ENCODE measurements at places on chromosomes 3 and 15. TPM values are rescaled to one million over a fixed set of nuclear protein-coding genes. Genes with fewer than 3 reads are reported as not detected.

DNA sequence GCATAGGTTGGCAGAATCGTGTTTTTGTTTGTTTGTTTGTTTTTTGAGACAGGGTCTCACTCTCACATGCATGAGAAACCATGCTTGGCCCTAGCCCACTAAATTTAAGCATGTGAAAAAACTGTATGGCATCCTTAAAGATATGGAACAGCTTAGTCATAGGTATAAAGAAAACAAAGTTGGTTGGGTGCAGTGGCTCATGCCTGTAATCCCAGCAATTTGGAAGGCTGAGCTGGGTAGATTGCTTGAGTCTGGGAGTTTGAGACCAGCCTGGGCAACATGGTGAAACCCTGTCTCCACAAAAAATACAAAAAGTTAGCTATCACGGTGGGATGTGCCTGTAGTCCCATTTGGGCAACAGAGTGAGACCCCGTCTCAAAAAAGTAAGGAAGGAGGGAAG, 25.2 kb downstream of the EXD1 start:
- DNase-seq = no peak
- peaks cover 4% of the 10 kb centered on the region for H3K27me3 ChIP-seq
- H3K4me1 ChIP-seq = no peaks in the 10 kb centered on the region
- no peaks in the 10 kb centered on the region for H3K36me3 ChIP-seq

DNA sequence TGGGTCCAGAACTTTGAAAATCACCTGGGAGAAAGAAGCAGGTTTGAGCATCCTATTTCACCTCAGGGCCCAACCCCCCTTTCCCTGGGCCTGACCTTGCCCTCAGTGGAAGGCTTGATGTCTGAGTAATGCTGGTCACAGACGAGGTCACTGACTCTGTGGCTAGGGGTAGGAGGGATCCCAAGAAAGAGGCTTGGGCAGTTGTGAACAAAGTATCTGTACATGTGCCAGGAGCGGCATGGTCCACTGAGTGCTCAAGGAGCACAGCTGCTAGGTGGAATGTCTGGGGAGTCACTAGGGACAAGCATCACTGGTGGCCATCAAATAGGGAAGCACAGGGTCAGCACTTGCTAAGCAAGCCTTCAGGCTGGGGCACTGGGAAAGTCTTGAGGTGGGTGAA, 7.3 kb downstream of the CCDC71 start:
- no peak overlapping the region for H3K27ac ChIP-seq
- H3K27me3 ChIP-seq = no peaks in the 10 kb centered on the region
- H3K4me1 ChIP-seq = peaks cover 3% of the 10 kb centered on the region
- peaks cover 14% of the 10 kb centered on the region for H3K36me3 ChIP-seq
- no peak for DNase-seq
- no peak overlapping the region for H3K4me3 ChIP-seq

DNA sequence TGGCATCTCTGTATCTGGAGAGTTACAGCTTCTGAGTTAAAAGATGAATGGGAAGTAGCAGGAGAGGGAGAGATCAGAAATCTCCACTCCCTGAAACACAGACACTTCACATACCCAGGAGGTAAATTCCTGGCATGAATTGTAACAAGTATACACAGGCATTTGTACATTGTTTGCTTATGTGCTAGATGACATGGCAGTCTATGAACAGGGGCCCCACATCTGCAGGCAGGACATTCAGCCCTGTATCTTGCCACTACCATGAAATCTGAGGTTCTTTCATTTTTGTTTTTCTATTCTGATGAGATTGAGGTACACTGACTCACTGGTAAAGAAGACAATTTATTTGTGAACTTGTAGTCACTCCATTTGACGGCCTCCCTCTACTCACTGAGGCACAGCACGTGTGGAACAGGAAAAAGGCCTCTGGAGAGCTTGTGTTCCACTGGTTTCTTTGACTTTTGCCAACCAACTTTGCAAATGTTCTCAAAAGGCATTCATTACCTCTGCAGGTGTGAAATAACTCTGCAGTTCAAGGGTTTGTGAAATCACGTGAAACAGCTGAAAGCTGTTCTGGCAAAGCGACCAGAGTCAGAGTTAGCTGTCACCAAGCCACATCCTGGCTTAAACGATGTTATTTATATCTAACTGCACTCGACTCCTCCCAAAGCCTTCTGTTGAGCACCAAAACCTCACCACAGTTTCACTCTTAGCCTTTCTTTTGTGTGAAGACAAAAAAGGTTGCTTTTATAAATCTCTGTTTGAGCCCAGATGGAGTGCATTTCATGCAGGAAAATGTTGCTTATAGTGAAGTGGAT, 401.3 kb upstream of the CFAP20DC start:
- H3K4me1 ChIP-seq = no peaks in the 10 kb centered on the region
- DNase-seq = no peak
- H3K27ac ChIP-seq = no peak overlapping the region

DNA sequence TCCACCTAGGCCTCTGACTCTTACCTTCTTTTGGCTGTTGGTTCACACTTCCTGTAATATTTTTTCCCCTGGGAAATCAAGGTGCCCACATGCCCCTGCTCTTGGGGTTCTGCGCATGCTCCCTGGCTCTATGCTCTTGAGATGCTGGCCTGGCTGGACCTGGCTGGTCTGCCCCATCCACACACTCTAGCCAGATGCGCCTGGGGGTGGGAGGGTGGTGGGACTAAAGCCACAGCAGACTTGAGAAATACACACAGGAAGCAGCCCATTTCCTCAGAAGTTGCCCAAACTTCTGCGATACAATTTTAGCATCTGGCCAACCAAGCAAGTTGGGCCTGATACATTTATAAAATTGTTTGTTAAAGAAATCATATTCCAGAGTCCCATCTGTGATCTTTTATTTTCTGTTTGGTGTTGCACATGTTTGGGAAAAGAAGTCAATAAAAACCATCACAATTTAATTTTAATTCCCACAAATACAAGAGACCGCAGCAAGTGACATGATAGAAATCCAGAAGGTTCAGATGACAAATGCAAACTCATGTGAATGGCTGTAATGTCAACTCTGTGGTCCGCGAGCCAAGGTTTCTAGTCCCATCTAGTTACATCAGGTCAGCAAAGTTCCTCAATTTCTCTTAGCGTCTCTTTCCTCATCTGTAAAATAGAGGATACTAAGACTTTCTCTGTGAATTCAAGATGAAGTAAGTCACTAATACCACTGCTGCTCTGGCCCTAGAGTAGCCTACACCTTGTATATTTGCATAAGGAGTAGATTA, 55.9 kb upstream of the MEF2A start:
- H3K4me3 ChIP-seq = no peak overlapping the region
- peaks cover 75% of the 10 kb centered on the region for H3K4me1 ChIP-seq
- H3K27me3 ChIP-seq = no peaks in the 10 kb centered on the region
- DNase-seq = no peak
- H3K27ac ChIP-seq = peak overlapping the region; percentile 94
- H3K36me3 ChIP-seq = no peaks in the 10 kb centered on the region

- no peak for DNase-seq
- no peak overlapping the region for H3K4me3 ChIP-seq
- H3K27me3 ChIP-seq = peaks cover 3% of the 10 kb centered on the region
- peaks cover 3% of the 10 kb centered on the region for H3K4me1 ChIP-seq
Observed at GRCh38 chr3:179454887-179455286, 3.6 kb upstream of the GNB4 start.

GRCh38 chr3:72152551-72153476, 367.9 kb upstream of the PROK2 start:
- H3K36me3 ChIP-seq = no peaks in the 10 kb centered on the region
- peak; percentile 58 for DNase-seq
- H3K27me3 ChIP-seq = no peaks in the 10 kb centered on the region

DNA sequence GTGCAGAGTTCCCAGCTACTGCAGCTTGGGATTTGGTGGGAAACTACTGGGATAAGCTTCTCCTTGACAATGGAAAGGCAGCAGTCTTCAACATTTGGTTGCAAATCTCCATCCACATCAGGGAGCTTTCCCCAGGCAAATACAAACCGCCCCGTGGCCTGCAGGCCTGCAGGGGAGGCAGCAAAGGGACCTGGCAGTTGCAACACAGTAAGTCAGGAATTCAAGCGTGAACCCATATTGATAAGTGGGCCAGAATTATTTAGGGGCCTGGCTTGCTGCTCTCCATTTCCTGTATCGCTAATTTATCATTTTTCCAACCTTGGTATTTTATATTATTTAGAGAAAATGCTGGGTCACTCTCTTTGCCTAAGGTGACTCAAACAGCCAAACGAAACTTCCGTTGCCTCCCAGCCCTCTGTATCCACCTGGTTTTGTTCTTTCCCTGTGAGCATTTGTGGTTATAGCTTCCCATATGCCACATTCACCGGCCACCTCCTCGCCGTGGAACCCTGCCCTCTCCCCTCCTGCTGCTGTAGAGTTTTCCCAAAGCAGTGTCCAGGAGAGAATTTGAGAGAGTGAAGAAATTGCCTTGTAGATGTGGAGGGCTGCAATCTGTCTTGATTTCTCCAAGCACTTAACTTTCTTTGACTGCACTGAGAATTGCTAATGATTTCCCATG, 34.8 kb downstream of the B3GALNT1 start:
- H3K4me3 ChIP-seq = no peak overlapping the region
- no peak overlapping the region for H3K27ac ChIP-seq
- no peaks in the 10 kb centered on the region for H3K27me3 ChIP-seq
- no peak for DNase-seq
- no peaks in the 10 kb centered on the region for H3K4me1 ChIP-seq

The PHLDB2 gene
- total RNA-seq = 5.6 TPM

GRCh38 chr15:26894181-26894580, 27.3 kb downstream of the GABRA5 start:
- H3K27ac ChIP-seq = no peak overlapping the region
- H3K4me1 ChIP-seq = no peaks in the 10 kb centered on the region
- H3K27me3 ChIP-seq = peaks cover 4% of the 10 kb centered on the region

DNA sequence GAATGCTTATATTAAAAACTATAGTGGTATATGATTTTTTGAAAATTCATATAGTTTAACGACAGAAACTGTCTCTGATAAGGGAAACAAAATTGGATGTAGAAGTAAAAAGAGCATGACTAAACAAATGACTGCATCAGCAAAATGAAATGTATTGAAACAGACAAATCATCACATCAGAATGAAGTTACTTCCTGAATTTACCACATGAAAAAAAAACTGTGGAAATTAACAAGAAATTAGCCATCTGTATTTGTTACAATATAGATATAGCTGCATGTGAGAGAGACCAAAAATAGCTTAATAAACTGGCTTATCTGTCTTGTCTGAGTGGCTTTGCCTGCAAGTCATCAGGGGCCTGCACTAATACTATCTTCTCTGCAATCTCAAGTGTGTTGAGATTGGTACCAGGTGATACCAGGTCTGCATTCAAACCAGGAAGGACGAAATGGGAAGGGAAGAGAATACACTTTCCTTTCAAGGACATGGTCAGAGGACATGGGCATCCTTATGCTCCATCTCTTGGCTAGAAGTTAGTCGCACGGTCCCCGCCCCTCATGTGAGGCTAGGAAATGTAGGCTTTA, 388.7 kb downstream of the GRM7 start:
- no peak overlapping the region for H3K27ac ChIP-seq
- H3K27me3 ChIP-seq = no peaks in the 10 kb centered on the region
- no peak overlapping the region for H3K4me3 ChIP-seq
- no peak for DNase-seq

GRCh38 chr15:50183112-50183794, 1.3 kb downstream of the SLC27A2 start:
- H3K27me3 ChIP-seq = no peaks in the 10 kb centered on the region
- DNase-seq = no peak
- H3K27ac ChIP-seq = no peak overlapping the region
- peak overlapping the region; percentile 67 for H3K4me3 ChIP-seq
- H3K36me3 ChIP-seq = no peaks in the 10 kb centered on the region

The NCBP2 gene
- 51.2 TPM for total RNA-seq

The CGNL1 gene
- 0.37 TPM for total RNA-seq

The CCDC39 gene
- total RNA-seq = 0.86 TPM

GRCh38 chr15:58698887-58699641, 50.4 kb downstream of the ADAM10 start:
- no peak for DNase-seq
- H3K27me3 ChIP-seq = no peaks in the 10 kb centered on the region
- H3K27ac ChIP-seq = no peak overlapping the region
- H3K36me3 ChIP-seq = no peaks in the 10 kb centered on the region
- H3K4me1 ChIP-seq = peaks cover 14% of the 10 kb centered on the region

GRCh38 chr3:85710490-85710889, 751.7 kb downstream of the CADM2 start:
- no peak overlapping the region for H3K4me3 ChIP-seq
- DNase-seq = no peak
- H3K27ac ChIP-seq = no peak overlapping the region
- H3K36me3 ChIP-seq = no peaks in the 10 kb centered on the region

The THAP10 gene
- 1.0 TPM for total RNA-seq
